ENCODE measurements at places on chromosomes 1 and 21.

GRCh38 chr1:225597926-225598575 is 54.9 kb downstream of the ENAH start:
- DNase-seq = no peak

GRCh38 chr1:56424744-56425493 is 154.4 kb downstream of the PLPP3 start:
- DNase-seq = no peak

DNA sequence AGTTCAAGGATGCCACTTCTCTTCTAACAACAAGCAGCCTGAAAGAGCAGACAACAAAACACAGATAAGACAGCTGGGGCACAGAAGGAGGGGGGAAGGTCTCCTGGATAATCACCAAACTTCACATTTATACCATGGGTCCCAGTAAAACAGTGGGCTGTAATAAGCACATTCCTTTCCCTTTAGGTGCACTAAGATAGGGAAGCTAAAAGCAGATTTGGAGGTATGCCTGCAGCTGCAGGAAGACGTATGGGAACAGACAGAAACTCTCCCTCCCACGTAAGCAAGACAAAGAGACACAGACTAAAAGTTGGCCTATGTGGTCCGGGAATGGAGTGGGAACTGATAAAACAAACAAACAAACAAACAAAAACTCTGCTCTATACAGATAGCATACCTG is 612.1 kb downstream of the MRPL39 start:
- DNase-seq = no peak

GRCh38 chr21:16402752-16403151 is 673.0 kb downstream of the USP25 start:
- DNase-seq = no peak

GRCh38 chr1:101244842-101245241 is 8.0 kb downstream of the S1PR1 start:
- DNase-seq = no peak

GRCh38 chr1:155206891-155207805 is 549 bp downstream of the THBS3 start:
- DNase-seq = peak; percentile 68

- no peak for DNase-seq
Measured at GRCh38 chr1:7366955-7367665, 404.0 kb upstream of the VAMP3 start.

DNA sequence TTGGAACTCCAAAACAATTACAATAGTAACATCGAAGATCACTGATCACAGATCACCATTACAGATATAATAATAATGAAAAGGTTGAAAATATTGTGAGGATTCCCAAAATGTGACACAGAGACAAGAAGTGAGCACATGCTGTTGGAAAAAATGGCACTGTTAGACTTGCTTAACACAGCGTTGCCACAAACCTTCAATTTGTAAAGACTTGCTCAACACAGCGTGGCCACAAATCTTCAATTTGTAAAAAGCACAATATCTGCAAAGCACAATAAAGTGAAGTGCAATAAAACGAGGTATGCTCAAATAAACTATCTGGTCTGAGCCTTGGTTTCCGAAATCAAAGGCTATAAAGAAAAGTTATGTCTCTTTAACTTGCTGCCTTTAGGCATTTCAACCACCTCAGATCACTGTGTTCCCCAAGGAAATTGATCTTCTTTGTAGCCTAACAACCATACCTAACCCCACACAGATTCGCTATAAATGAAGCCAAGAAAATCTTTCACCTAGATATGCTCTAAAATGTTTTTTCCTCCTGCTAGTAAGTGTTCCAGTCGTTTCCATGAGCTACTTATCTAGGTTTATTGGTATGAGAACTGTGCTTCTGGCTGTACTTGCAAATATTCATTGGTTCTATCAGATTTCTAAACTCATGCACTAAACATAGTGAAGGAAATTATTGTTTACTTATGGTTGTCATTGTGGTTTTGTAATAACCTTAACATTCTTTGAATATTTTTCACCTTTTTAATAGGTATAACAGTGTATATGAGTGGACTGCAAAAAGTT is 13.1 kb upstream of the LPGAT1 start:
- DNase-seq = no peak

GRCh38 chr21:39087238-39088030 is 95.8 kb downstream of the PSMG1 start:
- no peak for DNase-seq
